ENCODE measurements at places on chromosomes 1 and 21. TPM values are rescaled to one million over a fixed set of nuclear protein-coding genes. Genes with fewer than 3 reads are reported as not detected.
A peak's percentile ranks its signal among the peaks of the same experiment; 100 is the strongest.

KCNT2 gene
- 2.1 TPM for total RNA-seq

- no peak for DNase-seq
These were observed 1.8 kb upstream of the FCRL6 start for GRCh38 chr1:159800177-159800930.

FBXO2 gene
- total RNA-seq: 2.9 TPM

IQCC gene
- total RNA-seq: 0.78 TPM

DNA sequence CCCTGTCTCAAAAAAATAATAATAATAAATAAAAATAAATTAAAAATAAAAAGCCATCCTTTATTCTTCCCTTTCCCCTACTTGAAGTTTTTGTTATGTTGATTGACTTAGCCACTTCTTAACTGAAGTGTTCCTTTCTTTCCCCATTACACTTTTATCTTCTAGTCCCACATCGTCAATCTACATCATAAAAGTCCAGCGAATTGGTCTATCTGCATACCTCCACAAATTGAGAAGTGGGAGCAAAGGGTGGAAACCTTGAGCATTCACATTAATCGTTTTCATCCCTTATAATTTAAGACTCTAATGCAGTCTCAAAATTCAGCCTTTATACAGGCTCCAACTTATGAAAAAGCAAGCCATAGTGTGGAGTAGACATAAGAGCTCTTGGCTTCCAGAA lies 6.5 kb upstream of the ZYG11A start:
- no peak for DNase-seq

RNU1-3 gene
- total RNA-seq: 6,195 TPM

CA14 gene
- total RNA-seq: 0.51 TPM

GRCh38 chr1:229018674-229019295 lies 252.1 kb upstream of the RAB4A start:
- DNase-seq: no peak

RPE65 gene
- total RNA-seq: 0.13 TPM

RIPPLY3 gene
- total RNA-seq: not detected

TMEM269 gene
- not detected for total RNA-seq

RBP7 gene
- total RNA-seq: 7.4 TPM

- no peak for DNase-seq
These were observed 49.7 kb upstream of the HMGB4 start for GRCh38 chr1:33814166-33814565.

FAM177B gene
- total RNA-seq: not detected

GRCh38 chr1:236392182-236392581 lies 1.9 kb upstream of the EDARADD start:
- no peak for DNase-seq

BGLAP gene
- 0.78 TPM for total RNA-seq

GRCh38 chr1:108096089-108096488 lies 104.1 kb downstream of the SLC25A24 start:
- no peak for DNase-seq

- DNase-seq: no peak
These were observed 62.0 kb downstream of the KCNK1 start for GRCh38 chr1:233675893-233676292.

TPRG1L gene
- total RNA-seq: 44.3 TPM

MXRA8 gene
- total RNA-seq: 30.5 TPM

- no peak for DNase-seq
These were observed 499.2 kb downstream of the OMA1 start for GRCh38 chr1:58047265-58047858.

DNA sequence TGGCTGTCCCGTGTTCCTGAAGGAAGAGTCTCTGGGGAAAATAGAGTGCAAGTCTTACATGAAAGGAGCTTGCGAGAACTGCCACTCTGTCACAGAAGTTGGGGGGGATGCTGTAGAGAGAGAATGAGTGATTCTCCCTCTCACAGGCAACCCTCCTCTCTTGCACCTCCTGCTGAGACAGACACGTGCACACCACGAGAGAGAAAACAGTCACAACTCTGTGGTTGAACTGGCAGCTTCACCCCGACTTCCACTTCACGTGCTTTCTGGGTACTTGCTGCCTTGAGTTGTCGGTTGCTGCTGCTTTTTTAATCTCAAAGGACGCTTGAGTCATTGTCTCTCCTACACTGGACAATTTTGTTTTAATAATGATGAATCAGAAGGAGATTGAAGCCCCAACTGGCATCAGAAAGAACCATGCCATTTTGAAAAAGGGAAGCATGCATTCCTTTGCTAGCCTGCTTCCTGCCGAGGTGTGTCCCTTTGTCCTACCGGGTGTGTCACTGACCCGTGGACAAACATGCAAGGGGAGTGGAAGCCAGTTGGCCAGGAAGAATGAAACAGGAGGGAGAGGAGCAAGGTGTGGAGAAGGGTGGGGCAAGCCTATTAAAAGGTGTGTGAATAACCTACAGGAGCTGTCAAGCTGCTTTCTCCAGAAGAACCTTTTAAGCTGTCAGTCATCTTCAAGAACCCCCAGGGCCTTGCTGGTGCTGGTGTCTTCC lies 164.2 kb downstream of the CACNA1E start:
- DNase-seq: no peak

GRCh38 chr1:26170472-26170821 lies 739 bp downstream of the ZNF593 start:
- no peak for DNase-seq

SLFNL1 gene
- total RNA-seq: 0.30 TPM

DNA sequence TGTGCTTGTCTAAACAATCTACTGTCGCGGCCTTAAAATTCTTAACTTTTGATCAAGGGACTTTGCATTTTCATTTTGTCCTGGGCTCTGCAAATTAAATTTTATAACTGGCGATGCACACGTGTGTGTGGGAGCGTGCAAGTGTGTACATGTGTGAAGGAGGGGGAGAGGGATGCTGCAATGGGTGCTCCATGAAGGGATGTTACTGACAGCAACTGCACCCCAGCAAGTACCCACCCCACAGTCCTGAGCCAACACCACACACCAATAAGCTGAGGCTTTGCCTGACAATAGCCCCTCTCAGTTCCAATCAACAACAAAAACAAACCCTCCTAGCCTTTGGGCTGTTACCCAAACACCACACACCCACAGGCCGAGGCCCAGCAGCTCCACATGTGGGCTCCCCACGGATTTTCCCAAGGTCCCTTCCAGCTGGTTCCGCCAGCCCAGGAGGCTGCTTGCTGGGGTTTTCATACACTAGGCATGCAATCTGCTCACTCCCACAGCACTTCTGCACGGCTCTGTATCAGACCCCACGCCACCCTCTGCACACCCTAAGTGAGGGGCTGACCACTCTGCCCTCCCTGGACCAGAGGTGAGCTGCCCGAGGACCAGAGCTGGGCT lies 32.8 kb upstream of the IFFO2 start:
- no peak for DNase-seq

S100A13 gene
- total RNA-seq: 200 TPM

DNA sequence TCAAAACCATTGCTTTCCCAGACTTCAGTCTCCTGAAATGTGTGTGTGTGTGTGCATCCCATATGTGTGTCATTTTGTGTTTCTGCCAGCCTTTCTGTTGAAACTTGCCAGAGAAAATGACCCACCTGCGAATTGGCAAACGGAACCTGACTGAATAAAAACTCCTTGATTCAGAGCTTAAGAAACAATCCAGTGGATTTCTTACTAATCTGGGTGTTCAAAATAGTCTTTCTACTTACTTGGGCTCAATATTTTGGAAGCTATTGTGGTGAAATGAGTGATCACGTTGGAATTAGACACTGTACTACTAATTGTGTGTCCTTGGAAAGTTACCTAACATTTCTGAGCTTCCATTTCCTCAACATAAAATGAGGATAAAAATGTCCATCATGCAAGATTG lies 138.9 kb upstream of the ERG start:
- no peak for DNase-seq

- peak; percentile 27 for DNase-seq
These were observed 147.2 kb downstream of the PEX14 start for GRCh38 chr1:10621906-10622305.

DNA sequence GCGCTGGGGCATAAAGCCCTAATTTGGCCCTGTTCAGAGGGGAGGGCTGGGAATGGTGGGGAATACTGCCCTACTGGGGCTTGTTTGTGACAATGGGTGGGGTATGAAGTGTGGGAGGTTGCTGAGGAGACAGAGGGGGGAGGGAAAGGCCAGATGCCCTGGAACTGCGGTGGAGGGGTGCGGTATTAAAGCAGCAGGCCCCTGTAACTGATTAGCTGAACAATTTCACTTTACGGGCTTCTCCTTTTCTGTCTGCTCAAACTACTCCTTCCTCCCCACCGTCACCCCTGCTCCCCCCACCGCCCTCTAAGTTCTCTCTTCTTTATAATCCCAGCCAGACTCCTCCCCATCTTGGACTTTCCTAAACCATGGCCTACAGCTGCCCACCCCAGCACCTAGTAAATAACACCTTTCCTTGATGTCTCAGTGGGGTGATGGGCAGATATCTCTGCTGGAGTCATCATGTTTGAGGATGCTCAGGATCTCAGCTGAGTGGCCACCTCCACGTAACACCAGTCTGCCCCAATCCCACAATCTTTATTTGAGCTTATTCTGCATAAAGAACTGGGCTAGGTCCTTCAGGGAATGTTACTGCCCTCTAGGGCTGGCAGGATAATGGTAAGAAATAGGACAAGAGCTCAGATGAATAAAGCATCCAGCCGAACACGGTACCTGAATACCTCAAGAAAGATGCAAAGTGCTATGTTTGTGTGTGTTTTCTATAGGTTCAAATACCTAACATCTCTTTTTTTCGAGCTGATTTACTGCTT lies 33.5 kb downstream of the XCL1 start:
- DNase-seq: no peak

DNA sequence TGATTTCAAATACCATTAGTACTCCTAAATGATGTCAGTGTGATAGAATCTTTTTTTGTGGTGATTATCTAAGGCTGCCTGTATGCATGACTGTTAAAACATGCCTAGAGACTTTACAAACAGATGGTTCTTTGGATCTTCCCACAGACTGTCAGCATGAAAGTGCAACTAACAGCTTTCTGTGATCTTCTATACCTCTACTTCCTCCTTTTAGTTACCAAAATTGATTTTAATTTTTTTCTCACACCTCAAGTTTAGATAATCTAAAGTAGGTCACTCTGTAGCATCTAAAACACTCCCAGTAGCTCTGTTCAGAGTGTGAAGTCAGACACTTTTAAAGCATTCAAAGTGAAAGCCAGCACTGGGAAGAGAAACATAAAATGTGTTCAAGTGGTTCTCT lies 534.5 kb downstream of the PTPRC start:
- no peak for DNase-seq

- DNase-seq: no peak
These were observed 190.2 kb downstream of the NR5A2 start for GRCh38 chr1:200217703-200218102.

- no peak for DNase-seq
These were observed 562 bp downstream of the DYNLT5 start for GRCh38 chr1:66752671-66753371.

GRCh38 chr1:40130892-40131291 lies 30.3 kb upstream of the RLF start:
- DNase-seq: no peak

PRXL2B gene
- total RNA-seq: 3.4 TPM

GRCh38 chr1:8351693-8352470 lies 34.0 kb downstream of the SLC45A1 start:
- no peak for DNase-seq

IL19 gene
- not detected for total RNA-seq

GRCh38 chr1:32960342-32960741 lies 4.3 kb downstream of the RNF19B start:
- no peak for DNase-seq

C1orf74 gene
- total RNA-seq: 1.6 TPM

PARS2 gene
- 3.8 TPM for total RNA-seq

MEX3A gene
- 0.24 TPM for total RNA-seq

DNA sequence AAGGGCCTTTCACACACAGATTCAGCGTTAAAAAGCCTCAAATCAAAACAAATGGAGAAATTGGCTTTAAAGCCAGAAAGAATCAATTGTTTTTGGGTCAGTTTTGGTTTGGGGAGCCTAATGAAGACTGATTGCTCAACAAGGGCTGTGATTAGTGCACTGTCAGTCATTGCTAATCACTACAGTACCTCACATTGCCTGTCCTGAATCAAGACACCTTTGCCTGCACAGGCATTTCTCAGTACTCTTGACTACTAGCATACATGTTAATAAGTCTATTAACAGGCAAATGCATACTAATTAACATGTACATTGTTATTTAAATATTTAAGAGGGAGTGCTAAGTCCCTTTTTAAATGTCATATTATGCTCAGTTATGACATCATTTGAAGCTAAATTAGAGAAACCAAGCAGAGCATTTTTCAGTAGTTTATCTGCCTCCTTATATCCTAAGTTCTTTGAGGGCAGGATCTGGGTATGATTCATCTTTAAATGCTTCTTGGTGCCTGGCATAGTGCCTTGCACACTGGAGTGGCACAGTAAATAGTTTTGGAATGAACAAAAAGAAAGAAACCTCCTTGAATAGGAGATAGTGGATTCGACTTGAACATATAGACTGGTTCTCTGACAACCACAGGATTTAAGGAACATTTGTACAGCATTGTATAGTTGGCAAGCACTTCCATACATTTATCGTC lies 25.8 kb upstream of the CCN1 start:
- no peak for DNase-seq

DNA sequence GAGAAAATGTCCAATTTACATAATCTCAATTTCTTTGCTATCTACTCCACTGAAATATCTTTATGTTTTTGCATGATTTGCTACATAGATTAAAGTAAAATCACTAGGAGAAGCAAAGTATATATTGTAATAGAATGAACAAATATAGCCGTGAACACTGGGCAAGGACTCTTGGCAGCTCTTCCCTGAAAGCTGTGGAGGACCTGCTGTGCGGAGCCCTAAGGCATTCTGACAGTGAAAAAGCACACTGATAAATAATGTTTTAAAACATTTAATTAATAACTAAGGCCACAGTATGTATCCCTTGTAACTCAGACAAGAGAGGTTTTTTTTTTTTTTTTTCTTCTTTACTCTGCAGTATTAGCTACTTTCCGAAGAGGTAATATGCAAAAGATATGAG lies 256.1 kb upstream of the DPYD start:
- no peak for DNase-seq

DNA sequence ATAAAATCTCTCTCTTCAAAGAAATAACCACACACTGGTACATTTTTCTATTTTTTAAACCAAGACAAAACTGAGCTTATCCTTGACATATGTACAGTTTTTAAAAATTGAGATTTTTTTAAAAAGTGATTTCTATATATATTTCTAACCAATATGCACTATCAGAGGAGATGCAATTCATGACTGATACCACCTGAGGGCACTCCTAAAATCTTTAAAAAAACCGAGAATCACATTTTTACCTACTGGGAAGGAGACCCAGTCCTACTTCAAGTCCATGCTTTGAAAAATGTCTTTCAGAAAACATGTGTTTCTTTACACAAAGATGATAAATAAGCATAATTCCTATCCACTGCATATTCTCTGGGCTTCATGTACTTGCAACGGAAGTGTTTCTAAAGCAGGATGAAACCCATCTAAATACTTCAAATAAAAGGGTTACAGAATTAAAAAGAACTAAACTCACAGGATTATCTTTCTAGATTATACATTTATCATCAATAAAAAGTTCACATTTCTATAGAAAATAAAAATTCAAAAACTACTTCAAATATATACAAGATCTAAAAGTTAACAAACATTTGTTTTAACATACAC lies 98.6 kb downstream of the ENAH start:
- DNase-seq: no peak

- DNase-seq: peak; percentile 87
These were observed 17.7 kb upstream of the A3GALT2 start for GRCh38 chr1:33338440-33339211.

All from cardiac septum (tissue), 1 donor.